Occipital lobe (tissue), 3 donors: ENCODE measurements at places on chromosomes 2 and 18. TPM values are rescaled to one million over a fixed set of nuclear protein-coding genes. Genes with fewer than 3 reads are reported as not detected.

RAX gene
- not detected for total RNA-seq

ASB18 gene
- 0.78 TPM for total RNA-seq

TCF23 gene
- not detected for total RNA-seq

SKOR2 gene
- total RNA-seq, result not detected

PLGLB2 gene
- 2.0 TPM for total RNA-seq

CYS1 gene
- 2.0 TPM for total RNA-seq

SNORC gene
- 1.6 TPM for total RNA-seq

IL1RL1 gene
- not detected for total RNA-seq

ANKRD29 gene
- 1.2 TPM for total RNA-seq

TWIST2 gene
- total RNA-seq, result 0.16 TPM

GPR35 gene
- 0.31 TPM for total RNA-seq

GATA6 gene
- total RNA-seq, result 0.16 TPM

STPG4 gene
- 0.78 TPM for total RNA-seq

ATP5F1A gene
- total RNA-seq, result 642 TPM

SH3RF3 gene
- total RNA-seq, result 12.3 TPM

NDC80 gene
- 3.6 TPM for total RNA-seq

C2orf66 gene
- 0.16 TPM for total RNA-seq

CD207 gene
- total RNA-seq, result not detected

LCLAT1 gene
- 34.8 TPM for total RNA-seq

SPDYA gene
- total RNA-seq, result 1.4 TPM

CWC22 gene
- total RNA-seq, result 27.6 TPM

C2orf49 gene
- total RNA-seq, result 33.5 TPM

TM4SF20 gene
- not detected for total RNA-seq

DNAH7 gene
- total RNA-seq, result 16.5 TPM

GPR39 gene
- 5.0 TPM for total RNA-seq

SMCHD1 gene
- 199 TPM for total RNA-seq

WDR43 gene
- 55.1 TPM for total RNA-seq
